ENCODE measurements at places on chromosomes 3 and 15.

GRCh38 chr3:185936273-185936629, 1.6 kb downstream of the TRA2B start:
- no peak for DNase-seq

DNA sequence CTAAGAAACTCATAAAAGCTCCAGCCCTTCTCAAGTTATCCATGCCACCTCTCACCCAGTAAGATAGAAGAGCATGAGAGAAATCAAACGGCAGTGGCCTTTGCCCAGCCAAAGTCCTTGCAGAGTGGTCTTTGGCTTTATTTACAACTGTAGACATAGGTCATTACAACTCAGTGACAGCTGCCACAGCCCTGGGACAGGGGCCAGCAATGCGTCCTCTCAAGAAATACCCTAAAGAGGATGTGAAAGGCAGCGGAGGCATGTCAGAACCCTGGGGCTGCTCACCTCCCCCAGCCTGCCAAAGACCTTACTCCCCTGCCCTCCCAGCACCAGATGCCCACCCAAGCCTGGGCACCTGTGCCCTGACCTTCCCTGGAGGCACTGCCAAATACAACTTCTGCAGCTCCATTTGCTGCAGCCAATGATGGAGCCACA, 6.3 kb downstream of the ACAA1 start:
- DNase-seq = no peak

GRCh38 chr15:25054943-25055342, 100.2 kb downstream of the SNRPN start:
- DNase-seq = no peak

GRCh38 chr3:65971293-65972252, 67.1 kb downstream of the MAGI1 start:
- no peak for DNase-seq

GRCh38 chr3:29348316-29348715, 67.4 kb downstream of the RBMS3 start:
- no peak for DNase-seq

DNA sequence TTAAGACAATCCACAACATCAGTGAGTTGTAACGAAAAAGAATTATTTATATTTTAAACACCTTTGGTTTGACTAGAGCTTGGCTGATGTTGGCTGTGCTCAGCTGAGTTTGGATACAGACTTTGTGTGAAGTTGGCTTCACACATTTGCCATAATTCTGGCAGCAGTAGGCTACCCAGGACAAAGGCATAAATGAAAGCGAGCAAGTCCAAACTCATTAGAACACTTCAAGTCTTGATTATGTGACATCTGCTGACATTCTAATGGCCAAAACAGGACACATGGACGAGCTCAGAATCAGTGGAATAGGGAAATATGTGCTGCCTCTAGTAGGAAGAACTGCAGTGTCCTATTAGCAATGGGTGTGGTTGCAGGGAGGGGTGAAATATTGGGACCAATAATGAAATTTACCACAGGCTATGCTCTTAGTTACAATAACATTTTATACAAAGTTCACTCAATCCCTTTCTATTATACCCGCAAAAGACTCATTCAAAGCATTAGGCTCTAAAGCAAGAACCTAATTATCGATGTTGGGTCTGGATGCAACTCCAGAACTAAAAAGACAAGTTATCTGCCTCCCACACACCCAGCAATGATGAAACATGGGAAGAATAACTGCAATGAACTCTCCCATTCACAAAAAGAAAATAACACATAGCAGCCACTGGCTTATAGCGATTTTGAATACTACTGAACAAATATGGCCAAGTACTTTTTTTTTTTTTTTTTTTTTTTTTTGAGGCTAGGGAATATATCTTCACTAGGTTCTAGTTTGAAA, 493.9 kb upstream of the RASGRP1 start:
- no peak for DNase-seq

GRCh38 chr3:150784747-150785125, 21.8 kb upstream of the SIAH2 start:
- no peak for DNase-seq

DNA sequence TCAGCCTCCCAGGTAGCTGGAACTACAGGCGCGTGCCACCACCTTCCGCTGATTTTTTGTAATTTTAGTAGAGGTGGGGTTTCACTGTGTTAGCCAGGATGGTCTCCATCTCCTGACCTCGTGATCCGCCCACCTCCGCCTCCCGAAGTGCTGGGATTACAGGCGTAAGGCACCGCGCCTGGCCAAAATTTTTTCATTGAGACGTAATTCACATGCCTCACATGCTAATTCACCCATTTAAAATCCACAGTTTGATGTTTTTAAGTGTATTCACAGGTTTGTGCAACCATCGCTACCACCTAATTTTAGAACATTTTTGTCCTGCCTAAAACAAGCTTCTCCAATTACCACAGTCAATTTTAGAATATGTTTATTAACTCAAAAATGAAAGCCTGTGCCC, 37.1 kb downstream of the SELENOT start:
- no peak for DNase-seq

- DNase-seq = no peak
Measured at GRCh38 chr3:23798876-23799275, 6.9 kb upstream of the UBE2E1 start.

- DNase-seq = no peak
Measured at GRCh38 chr3:58004973-58005372, 3.2 kb upstream of the FLNB start.

GRCh38 chr15:25208735-25209134, 230.1 kb downstream of the UBE3A start:
- no peak for DNase-seq

DNA sequence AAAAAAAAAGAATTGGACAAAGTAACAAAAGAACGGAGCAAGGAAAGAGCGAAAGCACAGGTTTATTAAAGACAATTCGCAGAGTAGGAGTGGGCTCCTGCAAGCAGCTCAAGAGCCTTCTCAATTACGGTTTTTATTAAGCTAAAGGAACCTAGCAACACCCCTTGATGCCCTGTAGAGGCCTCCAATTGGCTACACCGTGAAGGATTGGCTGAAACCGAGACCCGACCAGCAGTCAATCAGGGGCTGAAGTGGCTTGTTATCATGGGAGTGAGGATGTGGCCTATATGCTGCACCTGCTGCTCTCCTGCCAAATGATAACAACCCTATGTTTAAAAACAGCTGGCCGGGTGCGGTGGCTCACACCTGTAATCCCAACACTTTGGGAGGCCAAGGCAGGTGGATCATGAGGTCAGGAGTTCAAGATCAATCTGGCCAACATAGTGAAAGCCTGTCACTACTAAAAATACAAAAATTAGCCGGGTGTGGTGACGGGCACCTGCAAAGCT, 20.4 kb upstream of the AP3B2 start:
- no peak for DNase-seq

GRCh38 chr3:138686771-138687221, 78.2 kb downstream of the FAIM start:
- no peak for DNase-seq

DNA sequence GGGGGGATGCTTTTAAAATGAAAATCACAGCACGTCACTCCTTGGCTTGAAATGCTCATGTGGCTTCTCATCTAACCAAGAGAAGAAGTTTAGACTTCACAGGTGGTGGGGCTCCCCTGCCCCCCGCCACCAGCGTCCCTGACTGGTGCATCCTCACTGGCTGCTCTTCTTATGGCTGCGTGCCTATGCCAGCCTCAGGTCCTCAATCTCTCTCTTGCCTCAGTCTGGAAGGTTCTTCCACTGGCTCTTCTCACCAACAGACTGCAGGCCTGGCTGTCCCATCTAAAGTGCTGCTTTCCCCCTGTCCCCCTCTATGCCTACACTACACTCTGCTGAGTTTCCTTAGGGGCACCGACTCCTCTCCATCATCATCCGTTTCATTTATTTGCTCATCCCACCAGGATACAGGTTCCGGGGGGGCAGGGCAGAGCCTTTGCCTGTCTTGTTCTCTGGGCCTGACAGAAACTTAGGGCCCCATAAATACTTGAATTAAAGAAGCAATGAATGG, 20.6 kb downstream of the ABTB1 start:
- no peak for DNase-seq

GRCh38 chr15:65939901-65940617, 70.8 kb downstream of the RAB11A start:
- no peak for DNase-seq

GRCh38 chr3:144104186-144104585, 132.6 kb downstream of the DIPK2A start:
- no peak for DNase-seq

GRCh38 chr3:140236836-140237501, 302.0 kb downstream of the CLSTN2 start:
- no peak for DNase-seq

- DNase-seq = no peak
Measured at GRCh38 chr3:43341788-43342187, 55.4 kb downstream of the SNRK start.

- DNase-seq = no peak
Measured at GRCh38 chr3:65636326-65636725, 402.4 kb downstream of the MAGI1 start.

DNA sequence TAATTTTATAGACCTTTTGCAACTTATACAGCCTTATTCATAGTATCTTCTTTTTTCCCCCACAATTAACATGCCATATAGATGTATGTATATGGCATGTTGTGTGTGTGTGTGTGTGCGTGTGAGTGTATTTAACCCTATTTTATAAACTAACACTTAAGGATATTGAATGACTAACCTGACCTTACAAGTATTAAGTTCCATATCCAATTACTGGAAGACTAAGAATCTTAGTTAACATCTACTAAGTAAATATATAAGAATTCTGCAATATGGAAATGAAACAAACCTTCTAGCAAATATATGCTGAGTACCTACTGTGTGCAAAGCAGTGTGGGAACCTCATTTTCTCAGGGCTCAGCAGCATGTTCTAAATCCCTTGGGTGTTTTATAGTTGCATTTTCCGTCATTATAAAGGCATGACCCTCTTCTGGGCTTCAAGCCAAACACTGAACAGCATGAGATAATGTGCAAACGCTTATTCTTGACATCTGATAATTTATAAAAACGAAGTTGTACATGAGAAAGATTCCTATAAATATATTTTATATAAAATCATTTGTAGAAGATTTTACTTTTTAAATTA, 105.5 kb downstream of the NLGN1 start:
- no peak for DNase-seq

DNA sequence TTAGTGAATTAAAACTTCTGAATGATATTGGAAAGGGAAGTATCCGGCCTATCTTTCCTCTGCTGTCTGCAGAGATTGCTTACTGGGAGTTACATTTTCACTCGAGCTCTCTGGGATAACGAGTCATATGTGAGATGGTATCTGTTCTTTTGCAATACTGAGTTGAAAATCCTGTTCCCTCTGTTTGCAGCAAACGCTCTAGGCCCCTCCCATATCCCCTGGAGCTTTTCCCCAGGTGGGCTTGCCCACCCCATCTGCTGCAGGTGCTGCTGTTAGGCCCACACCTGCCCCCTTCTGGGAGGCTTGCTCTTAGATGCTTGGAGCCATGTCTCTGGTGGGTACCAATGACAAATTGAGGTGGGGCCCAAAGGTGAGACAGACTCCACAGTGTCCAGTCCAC, 42.7 kb upstream of the MTMR10 start:
- DNase-seq = no peak

DNA sequence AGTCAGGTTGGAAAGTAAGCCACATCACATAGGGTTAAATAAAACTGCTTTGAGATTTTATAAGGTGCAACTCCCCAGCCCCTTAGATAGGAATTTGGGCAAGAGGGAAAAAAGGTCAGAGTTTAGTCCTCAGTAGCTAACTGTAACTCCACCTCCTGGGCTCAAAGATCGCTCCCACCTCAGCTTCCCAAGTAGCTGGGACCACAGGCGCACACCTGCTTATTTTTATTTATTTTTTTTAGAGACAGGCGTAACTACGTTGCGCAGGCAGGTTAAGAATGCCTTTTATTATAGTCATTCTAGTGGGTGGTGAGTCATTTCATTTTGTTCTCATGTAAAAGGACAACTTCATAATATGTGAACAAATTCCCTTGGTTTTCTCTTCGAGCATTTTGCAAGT, 14.7 kb downstream of the TM2D3 start:
- no peak for DNase-seq

DNA sequence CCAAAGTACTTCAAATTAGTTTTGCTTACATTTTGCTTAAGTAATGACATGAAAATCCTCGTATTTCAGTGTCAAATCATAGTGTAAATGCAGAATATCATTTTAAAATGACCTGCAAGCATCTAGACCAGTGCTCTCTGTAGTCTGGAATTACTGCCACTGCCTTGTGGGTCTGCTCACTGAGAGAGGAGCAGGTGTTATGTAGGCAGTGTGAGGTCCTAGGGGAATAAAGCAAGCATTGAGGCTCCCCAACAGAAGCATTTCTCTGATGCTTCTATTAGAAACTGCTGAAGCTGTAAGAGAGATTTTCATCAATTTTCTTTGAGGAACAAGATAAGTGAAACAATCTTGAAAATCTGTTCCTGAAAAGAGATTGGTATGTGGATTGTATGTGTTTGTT, 253.2 kb downstream of the BBX start:
- no peak for DNase-seq

- DNase-seq = no peak
Measured at GRCh38 chr15:69793781-69794451, 303.8 kb downstream of the TLE3 start.

- DNase-seq = no peak
Measured at GRCh38 chr3:31185062-31185357, 290.5 kb upstream of the GADL1 start.

DNA sequence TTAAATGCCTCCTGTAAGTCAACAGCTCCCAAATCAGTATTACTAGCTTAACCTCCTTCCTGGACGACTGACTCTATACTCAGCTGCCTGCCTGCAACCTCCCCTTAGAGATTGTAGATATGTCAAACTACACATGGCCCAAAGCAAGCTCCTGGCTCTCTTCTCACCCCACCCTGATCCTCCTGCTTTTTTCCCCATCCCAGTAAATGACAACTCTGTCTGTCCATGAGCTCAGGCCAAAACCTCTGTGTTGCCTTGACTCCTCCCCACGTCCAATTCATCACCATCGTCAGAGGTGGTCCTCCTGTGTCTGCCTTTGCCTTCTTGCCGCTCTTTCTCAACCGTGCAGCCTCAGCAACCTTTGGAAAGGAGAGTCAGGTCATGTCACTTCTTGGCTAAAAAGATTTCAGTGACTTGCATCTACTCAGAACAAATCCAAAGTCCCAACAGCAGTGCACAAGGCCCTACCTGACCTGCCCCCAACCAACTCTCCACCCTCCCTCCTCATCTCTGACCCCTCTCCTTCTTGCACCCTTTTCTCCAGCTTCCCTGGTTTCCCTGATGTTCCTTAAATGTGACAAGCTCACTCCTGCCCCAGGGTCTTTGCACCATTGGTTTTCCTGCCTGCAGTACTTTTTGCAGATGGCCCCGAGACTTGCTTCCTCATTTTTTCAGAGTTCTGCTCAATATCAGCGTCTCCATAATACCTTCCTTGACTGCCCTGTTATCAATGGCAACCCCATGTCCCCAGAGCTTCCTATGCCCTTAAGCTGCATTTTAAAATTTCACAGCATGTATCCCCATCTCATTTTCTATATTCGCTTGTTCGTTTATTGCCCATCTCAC, 52.8 kb downstream of the LSM3 start:
- DNase-seq = no peak

DNA sequence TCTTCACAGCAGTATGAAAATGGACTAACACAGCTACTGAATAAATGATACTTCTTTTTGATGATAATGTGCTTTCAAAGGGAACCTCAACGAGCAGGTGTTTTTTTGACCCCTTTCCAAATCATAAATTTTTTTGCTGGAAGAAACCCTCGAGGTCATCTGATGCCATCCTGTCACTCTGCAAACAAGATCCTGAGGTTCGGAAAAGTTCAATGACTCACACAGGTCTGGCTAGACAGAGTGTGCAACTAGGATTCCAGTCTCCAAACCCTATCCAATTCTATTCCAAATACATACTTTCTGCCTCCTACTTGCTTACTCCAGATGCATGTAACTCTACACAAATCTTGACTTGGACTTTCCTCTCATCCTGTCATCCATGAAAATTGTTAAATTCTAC, 124.7 kb downstream of the NEDD4 start:
- no peak for DNase-seq
